ENCODE measurements at places on chromosomes 6 and 20. TPM values are rescaled to one million over a fixed set of nuclear protein-coding genes. Genes with fewer than 3 reads are reported as not detected.
A peak's percentile ranks its signal among the peaks of the same experiment; 100 is the strongest.

The LTA gene
- total RNA-seq, result 19.9 TPM

The LHFPL5 gene
- not detected for total RNA-seq

The OPN5 gene
- total RNA-seq, result not detected

The SLC17A1 gene
- 0.52 TPM for total RNA-seq

- no peak overlapping the region for H3K27ac ChIP-seq
- no peaks in the 10 kb centered on the region for H3K36me3 ChIP-seq
- DNase-seq, result no peak
- H3K4me3 ChIP-seq, result no peak overlapping the region
Observed at GRCh38 chr20:7710440-7710839, 229.8 kb downstream of the HAO1 start.

GRCh38 chr6:2976060-2976459 is 4.7 kb upstream of the SERPINB6 start:
- no peak overlapping the region for H3K4me3 ChIP-seq
- no peak overlapping the region for H3K27ac ChIP-seq
- peaks cover 48% of the 10 kb centered on the region for H3K27me3 ChIP-seq
- no peak for DNase-seq
- H3K4me1 ChIP-seq, result peaks cover 7% of the 10 kb centered on the region
- peaks cover 2% of the 10 kb centered on the region for H3K36me3 ChIP-seq

- H3K27me3 ChIP-seq, result no peaks in the 10 kb centered on the region
- DNase-seq, result no peak
- H3K4me1 ChIP-seq, result no peaks in the 10 kb centered on the region
- peaks cover 4% of the 10 kb centered on the region for H3K36me3 ChIP-seq
Observed at GRCh38 chr6:108438918-108439317, 121.8 kb upstream of the FOXO3 start.

- H3K27ac ChIP-seq, result no peak overlapping the region
- H3K27me3 ChIP-seq, result no peaks in the 10 kb centered on the region
- no peaks in the 10 kb centered on the region for H3K36me3 ChIP-seq
- DNase-seq, result no peak
Observed at GRCh38 chr6:81944661-81945060, 192.2 kb upstream of the TENT5A start.

DNA sequence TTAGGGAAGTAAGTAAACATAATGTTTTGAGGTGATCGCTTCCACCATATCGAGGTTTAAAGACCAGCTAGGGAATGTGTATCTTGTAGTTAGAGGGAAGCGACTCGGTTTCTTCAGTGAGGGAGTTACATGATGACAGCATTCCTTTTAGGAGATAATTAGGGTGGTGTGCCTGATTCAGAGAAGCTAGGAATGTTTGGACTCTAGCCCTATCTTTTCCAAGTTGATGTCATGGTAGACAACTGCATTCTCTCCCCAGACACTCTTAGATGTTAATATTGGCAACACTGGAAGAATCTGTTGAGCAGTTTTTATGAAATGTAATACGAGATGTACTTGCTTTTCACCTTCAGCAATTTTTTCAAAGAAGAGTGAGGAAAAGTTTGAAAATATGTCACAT is 12.9 kb upstream of the HIVEP1 start:
- H3K36me3 ChIP-seq, result no peaks in the 10 kb centered on the region
- no peak overlapping the region for H3K27ac ChIP-seq
- H3K4me1 ChIP-seq, result peaks cover 7% of the 10 kb centered on the region
- DNase-seq, result no peak

DNA sequence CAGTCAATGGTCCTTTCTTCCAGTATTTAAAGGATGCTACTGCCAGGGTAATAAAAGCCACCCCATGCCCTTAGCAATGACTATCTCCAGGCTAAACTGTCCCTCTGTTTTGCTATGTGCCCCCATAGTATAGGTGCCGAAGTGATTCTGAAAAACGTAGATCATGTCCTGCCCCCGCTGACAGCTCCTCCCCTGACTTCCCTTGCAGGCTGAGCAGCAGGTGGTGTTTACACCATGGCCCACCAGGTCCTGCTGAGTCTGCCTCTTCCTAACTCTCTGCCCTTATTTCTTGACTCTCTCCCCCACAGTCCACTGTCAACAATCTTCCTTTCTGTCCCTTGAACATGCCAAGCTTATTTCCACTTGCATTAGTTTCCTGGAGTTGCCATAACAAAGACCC is 352.5 kb upstream of the TSHZ2 start:
- no peak overlapping the region for H3K4me3 ChIP-seq
- H3K36me3 ChIP-seq, result no peaks in the 10 kb centered on the region

GRCh38 chr6:24982231-24982630 is 46.5 kb upstream of the RIPOR2 start:
- H3K27me3 ChIP-seq, result no peaks in the 10 kb centered on the region
- no peak for DNase-seq
- H3K36me3 ChIP-seq, result no peaks in the 10 kb centered on the region
- peak overlapping the region; percentile 65 for H3K27ac ChIP-seq
- H3K4me3 ChIP-seq, result no peak overlapping the region
